Activated CD8-positive, alpha-beta memory T cell treated with anti-CD3 and anti-CD28 coated beads for 4 hours (primary cell): ENCODE measurements at places on chromosomes 1 and 21.

GRCh38 chr1:32715901-32716311 is 13.3 kb upstream of the SYNC start:
- no peak for DNase-seq

- no peak for DNase-seq
Measured at GRCh38 chr1:229217716-229218115, 53.2 kb upstream of the RAB4A start.

- no peak for DNase-seq
Measured at GRCh38 chr1:196063952-196064351, 544.3 kb downstream of the KCNT2 start.

GRCh38 chr1:181531441-181531840 is 48.1 kb downstream of the CACNA1E start:
- DNase-seq = no peak

DNA sequence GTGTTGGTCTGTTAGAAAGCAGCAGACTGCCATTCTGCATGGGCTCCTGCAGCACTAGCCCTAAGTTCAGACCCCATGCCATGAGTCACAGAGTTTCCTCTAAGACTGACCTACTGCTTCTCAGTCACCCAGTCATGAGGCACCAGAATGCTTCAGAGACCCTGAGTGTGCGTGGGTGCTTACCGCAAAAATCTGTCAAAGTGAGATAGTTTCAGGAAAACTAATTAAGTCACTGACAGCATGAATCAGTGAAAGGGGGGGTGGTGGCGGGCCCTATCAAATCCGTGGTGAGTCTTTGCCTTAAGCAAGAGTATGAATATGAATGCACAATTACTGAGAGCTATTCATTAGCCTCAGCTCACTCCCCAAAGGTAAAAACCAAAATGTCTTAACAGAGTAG is 98.1 kb downstream of the KCTD3 start:
- DNase-seq = no peak

DNA sequence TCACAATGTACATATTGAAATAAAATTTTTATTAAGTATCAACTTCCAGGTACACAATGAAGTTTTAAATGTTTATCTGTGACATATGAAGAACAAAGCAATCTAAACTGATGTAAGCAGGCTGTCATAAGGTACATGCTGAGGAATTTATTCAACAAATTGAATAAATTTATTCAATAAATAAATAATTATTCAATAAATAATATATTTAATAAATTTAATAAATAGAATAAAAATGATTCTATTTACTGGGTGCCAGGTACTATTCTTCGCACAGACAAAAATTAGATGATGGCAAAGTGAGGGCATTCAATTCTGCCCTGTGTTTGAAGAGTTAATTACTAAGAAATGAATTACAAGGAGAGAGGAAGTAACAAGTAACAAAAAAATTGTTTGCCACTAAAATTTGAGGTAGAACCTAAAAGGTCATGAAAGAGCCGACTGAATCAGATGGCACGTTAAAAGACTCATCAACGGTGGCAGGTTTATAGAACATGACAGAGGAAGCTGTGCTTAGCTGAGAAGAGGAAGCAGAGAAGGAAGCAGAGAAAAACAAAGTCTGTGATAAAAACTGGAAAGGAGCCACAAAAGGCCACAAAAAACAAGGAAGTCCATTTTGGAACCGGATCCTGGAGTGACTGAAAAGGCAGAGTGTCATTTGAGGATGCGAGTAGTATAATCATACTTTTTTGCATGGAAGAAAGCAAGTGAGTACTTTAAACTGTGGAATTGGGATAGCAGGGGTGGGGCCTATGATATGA is 2.2 kb upstream of the USP24 start:
- DNase-seq = no peak

- DNase-seq = no peak
Measured at GRCh38 chr1:28801461-28801860, 10.5 kb upstream of the OPRD1 start.

DNA sequence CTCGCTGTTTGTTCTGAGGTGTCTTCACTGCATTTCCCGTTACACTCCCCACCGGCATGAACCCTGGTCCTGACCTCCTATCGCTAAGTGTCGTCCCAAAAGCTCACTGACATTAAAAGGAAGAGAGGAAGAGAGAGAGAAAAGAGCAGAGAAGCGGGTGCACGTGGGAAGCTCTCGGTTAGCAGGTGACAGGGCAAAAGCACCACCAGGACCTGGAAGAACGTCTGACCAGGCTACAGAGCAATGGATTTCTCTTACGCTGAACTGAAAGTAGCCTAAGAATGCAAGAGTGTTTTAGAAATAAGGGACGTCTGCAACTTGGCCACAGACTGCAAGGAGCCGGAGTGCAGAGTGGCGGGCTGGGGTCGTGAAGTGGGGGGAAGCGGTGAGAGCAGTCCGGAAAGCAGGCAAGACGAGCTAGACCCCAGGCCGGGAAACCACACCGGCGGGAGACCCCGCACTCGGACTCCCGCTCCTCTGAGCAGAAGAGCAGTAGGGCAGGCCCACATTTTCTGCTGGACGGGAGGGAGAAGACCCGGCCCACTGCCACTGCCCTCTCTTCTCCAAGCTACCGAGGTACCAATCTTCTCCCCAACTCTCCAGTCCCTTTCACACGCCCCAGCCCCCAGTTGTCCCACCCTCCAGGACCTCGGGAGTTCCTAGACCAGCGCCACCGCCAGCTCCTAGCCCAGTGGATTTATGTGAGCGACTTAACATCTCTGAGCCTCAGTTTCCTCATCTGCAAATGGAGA is 8.3 kb upstream of the MPZL1 start:
- no peak for DNase-seq

GRCh38 chr1:235573880-235574279 is 69.6 kb upstream of the B3GALNT2 start:
- DNase-seq = no peak

DNA sequence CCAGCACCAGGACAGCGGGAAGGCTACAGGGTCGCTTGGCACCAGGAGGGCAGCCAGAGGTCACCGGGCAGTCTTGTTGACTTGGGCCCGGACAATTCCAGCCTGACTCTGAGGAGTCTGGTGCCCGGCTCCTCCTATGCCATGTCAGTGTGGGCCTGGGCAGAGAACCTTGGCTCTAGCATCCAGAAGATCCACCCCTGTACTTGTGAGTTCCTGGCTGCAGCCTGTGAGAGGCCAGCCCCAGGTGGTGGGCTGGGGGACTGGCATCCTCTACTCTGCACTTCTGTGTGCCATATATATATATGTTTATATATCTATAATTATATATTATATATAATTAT is 11.6 kb upstream of the PTPN7 start:
- no peak for DNase-seq

- DNase-seq = peak; percentile 46
Measured at GRCh38 chr1:198699167-198700015, 60.6 kb downstream of the PTPRC start.

GRCh38 chr1:37997256-37998088 is 7.7 kb upstream of the SF3A3 start:
- DNase-seq = no peak

DNA sequence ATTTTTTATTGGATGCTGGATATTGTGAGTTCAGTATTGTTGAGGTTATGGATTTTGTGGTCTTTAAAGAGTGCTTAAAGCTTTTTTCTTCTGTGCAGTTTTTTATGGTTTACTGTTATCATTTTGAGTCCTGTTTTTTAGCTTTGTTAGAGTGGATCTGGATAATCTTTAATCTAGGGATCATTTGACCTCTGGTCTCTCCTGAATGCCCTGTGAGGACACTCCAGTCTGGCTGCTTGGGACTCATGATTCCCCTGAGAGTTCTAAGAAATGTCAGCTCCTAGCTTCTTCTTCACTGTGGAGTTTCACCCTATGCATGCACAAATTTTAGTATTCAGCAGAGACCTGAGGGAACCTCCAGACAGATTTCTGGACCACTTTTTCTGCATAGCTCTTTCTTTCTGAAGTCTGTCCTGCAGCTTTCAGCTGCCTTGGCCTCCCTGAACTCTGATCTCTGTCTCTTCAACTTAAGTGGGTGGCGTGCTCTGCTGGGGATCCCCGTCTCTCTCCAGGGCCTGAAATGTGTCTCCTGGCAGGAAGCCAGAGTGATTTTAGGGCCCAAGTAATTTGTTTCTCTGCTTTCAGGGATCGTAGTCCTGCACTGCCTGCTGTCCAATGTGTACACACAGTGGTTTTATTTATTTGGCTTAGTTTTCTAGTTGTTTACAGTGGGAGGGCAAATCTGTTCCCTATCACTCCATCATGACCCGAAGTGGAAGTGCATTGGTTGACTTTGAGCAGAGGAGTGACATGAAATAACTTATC is 14.7 kb downstream of the PEX14 start:
- no peak for DNase-seq

- no peak for DNase-seq
Measured at GRCh38 chr1:89904219-89904980, 83.6 kb downstream of the LRRC8D start.

DNA sequence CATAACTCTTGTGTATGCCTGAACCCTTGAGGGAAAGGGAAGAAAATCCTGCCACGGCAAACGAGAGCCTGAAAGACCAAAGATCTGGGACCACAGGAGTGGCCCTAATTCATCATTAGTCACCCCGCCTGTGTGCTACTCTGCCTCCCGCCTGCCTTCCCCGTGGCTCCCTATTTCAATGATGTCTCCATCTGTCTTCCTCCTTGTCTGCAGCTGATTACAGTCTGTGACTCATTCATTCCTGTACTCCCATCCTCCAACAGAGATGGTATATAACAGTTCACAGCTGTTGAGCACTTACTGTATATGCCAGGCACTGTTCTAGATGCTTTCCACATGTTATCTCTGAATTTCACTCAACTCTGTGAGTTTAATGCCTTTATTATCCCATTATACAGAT is 96.6 kb downstream of the SEC16B start:
- DNase-seq = no peak

GRCh38 chr1:36516372-36517010 is 33.8 kb upstream of the CSF3R start:
- DNase-seq = no peak

DNA sequence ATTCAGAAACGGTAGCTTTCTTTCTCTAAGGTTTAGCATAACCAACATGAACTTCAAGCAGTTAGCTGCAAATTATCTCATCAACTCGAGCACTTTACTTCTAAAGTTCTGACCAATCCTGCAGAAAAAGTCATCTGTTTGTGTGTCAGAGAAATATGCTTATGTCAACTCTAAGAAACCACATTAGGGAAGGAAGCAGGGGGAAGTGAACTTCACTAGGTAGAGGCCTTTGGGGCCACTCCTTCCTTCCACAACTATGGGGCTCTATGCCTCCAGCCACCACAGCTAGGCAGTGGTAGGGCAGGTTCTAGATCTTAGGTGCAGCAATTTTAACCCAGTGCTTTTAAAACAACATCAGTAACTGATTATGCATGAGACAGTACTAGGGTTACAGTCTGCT is 375.9 kb downstream of the DSCAM start:
- no peak for DNase-seq

- no peak for DNase-seq
Measured at GRCh38 chr1:112325504-112325903, 70.5 kb upstream of the CTTNBP2NL start.

- DNase-seq = no peak
Measured at GRCh38 chr1:57615956-57616355, 192.1 kb upstream of the DAB1 start.

DNA sequence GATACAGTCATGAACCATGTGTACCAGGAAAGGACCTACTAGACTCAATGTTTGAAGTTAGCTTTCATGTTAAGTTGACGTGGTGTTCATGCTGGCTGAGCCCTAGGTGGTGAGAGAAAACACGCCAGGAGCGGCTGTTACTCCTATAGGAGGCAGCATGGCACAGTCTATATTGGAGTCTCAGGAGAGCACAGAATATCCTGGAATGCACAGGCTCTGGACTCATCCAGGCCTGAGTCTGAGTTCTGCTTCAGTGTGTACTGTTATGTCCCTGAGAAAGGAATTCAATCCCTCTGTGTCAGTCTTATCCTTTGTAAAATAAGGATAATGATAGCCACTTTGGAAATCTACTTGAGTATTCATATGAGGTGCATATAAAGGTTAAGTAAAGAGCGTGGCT is 41.2 kb downstream of the DPT start:
- no peak for DNase-seq

DNA sequence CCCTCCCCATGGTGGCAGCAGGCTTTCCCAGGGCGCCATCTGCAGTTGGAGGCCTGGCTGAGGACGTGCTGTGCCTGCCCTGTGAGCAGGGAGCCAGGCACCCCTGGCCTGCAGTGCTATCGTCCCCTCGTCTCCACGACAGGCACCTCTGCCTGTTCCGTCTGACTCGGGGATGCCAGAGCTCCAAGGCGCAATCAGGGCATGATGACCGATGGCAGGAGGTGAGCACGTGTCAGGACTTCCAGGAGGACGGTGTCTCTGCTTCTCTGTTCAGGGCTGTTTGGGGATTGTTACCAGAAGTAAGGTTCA is 125.2 kb downstream of the PCBP3 start:
- no peak for DNase-seq

DNA sequence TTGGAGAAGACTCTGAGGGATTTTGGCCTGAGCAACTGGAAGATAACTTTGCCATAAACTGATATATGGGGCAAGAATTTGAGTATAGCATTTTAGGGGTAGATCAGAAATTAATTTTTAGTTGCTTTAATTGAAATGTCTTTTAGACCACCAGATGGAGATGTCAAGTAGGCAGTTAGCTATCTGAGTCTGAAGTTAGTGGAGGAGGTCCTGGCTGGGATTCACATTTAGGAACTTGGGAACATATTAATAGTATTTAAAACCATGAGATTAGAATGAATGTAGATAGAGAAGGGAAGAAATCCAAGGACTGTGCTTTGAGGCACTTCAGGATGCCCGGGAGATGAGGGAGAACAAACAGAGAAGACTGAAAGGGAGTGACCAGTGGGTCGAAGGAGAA is 32.6 kb downstream of the SLC44A3 start:
- no peak for DNase-seq

- DNase-seq = no peak
Measured at GRCh38 chr1:75129660-75129982, 4.6 kb upstream of the LHX8 start.

DNA sequence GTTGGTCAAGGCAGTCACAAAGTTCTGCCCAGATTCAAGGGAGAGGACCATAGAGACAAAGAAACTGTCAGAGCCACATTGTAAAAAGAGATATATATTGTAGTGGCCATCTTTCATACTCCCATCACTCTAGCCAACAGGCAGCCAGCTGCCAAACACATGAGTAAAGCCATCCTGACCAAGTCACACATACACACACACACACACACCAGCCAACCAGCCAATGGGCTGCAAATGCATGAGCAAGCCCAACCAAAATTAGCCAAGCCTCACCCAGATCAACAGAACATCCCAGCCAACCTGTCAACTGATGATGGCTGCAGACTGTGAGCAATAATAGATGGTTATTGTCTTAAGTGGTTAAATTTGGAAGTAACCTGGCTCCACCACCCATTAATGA is 120.7 kb downstream of the SEC16B start:
- no peak for DNase-seq

- no peak for DNase-seq
Measured at GRCh38 chr1:63595435-63595834, 2.2 kb downstream of the PGM1 start.

GRCh38 chr1:94275083-94275482 is 37.7 kb upstream of the ARHGAP29 start:
- no peak for DNase-seq

DNA sequence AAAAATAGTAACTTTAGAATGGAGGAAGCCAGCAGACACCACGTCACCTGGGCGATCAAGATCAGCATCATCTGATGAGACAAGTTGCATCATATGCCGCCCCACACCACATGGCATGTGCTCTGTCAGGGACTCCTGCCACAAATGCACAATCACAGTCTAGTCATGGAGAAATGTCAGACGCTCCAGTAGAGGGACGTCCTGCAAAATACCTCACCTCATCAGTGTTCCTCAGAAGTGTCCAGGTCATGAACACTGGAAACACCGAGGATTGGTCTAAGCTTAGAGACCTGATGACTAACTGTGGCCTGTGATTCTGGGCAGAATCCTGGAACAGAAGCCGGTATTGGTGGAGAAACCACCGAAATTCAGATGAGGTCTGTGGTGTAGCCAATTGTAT is 14.3 kb downstream of the ADARB1 start:
- DNase-seq = no peak
